NCI-H524 (cell line): ENCODE measurements at places on chromosomes 1 and 21.
A peak's percentile ranks its signal among the peaks of the same experiment; 100 is the strongest.

DNA sequence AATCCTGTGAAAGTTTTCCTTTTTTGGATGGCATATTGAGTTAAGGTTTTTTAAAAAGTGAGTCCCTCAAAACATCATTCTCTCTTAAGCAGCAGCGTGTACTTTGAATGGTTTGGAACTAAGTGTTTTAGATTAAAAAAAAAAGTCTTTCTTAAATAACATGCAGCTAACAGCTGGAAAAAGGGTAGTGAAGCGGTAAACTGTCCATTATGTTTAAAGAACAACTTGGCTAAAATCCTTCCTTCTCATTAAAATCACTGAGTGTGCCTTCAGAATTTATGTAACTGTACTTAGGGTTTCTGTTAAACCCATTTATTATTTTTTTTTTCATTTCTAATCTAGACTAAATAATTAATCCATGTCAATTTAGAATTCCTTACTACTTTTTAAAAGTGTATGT, 254.2 kb upstream of the ADAMTS5 start:
- DNase-seq, result no peak

GRCh38 chr1:179228783-179229213, 679 bp downstream of the ABL2 start:
- DNase-seq, result peak; percentile 46

DNA sequence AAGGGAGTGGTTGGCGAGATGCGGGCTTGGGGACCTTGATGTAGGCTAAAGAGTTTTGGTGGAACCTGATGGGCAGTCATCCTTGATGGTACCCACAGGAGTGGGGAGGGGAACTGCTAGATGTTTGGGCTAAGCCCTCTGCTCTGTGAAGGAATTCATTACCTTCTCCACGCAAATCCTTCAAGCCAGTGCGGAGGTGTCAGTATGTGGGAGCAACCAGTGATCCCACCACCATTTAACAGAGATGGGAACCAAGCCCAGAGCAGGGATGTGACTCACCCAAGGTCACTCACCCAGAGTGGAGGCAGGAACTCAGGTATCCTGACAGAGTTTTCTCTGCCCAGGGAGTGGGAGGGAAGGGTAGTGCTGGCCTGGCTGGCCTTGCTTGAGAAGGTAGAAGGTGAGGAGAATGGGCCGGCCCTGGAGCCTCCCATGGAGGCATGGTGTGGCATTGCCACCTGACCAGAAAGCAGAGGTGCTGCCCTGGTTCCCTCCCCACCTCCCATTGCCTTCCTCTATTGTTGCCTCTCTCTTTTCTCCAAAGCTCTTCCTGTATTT, 51.2 kb upstream of the STUM start:
- DNase-seq, result no peak

DNA sequence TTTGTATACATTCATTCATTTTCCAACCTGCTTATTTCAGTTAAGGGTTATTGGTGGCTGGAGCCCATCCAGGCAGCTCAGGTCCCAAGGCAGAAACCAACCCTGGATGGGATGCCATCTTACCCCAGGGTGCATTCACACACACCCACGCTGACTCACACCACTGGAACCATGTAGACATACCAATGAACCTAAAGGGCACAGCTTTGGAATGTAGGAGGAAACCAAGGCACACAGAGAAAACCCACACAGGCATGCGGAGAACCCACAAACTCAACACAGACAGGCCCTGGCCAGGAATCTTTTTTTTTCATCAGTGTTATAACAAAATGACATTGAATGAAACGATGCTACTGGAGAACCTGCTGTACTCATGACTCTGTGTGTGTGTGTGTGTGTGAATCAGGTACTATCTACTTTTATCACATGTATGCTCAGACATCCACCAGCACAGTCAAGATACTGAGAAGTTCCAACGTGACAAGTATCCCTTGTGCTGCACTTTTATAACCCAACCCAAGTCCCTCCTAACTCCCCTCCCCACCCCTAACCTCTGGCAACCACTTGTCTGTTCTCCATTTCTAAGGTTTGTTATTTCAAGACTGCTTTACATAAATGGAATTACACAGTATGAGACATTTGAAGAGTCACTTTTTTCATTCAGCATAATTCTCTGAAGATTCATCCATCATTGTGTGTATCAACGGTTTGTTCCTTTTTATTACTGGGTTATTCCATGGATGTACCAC, 286.8 kb upstream of the PLD5 start:
- no peak for DNase-seq

DNA sequence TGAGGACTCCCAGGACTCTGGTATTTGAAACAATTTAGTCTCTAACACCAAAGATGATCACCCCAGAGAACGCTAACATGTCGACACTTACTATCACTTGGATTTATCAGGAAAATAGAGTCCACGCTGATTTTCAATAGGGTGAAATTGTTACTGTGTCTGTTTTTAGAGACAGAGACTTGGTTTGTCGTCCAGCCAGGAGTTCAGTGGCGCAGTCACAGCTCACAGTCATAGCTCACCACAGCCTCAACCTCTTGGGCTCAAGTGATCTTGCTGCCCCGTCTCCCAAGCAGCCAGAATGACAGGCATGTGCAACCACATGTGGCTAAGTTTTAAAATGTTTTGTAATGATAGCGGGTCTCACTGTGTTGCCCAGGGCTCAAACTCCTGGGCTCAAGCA, 5.3 kb downstream of the SSU72 start:
- no peak for DNase-seq

DNA sequence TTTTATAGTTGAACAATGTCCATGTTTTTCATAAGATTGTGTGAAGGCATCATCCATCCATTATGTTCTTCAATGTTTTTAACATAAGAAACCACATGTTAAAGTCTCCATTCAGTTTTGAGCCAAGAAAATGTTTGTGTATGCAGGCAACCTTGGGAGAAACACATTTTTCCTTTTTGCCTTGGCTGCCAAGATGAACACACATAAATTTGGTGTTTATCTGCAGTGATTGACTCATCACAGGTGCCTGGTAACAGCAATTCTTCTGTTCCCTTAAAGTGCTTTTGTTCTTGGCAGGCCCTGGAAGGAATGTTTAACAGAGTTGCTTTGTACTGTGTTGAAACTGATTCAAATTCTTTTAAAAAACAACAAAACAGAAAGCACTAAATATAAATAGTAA, 709.9 kb upstream of the ADGRL4 start:
- DNase-seq, result no peak

DNA sequence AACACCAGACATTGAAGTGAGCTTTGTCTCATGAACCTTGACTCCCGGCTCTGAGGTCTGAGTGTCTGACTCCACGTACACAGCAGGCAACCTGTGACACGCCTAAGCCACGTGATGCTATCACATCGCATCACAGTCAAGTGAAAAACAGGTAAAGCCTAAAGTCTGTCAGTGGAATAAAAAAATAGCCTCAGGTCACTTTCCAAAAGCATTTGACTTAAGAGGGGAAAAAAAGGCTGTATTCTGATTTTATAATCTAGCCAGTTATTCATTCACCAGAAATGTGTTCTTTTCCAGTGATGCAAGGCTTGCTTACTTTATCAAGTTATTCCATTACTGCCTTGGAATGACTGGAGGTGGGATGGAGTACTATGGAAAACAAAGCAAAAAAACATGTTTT, 163.2 kb upstream of the HMCN1 start:
- DNase-seq, result no peak

GRCh38 chr1:7468248-7468647, 302.8 kb upstream of the VAMP3 start:
- no peak for DNase-seq

DNA sequence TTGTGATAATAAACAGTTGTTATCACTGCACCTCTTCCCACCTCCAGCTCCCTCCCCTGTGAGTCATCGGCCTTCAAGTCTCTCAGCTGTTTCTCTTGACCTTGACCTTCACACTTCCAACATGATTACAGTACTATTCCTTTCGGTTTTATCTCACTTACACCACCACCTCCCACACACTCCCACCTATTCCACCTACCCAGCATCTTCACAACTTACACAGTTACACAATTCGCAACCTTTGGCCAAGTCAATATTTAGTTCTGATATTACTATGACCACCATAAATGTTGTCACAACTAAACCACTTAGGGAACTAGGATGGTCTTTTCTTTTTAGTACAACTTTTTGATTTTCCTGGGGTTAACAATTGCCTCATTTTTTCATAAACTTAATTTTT, 60.2 kb downstream of the RIPK4 start:
- DNase-seq, result no peak

- DNase-seq, result peak; percentile 94
Observed at GRCh38 chr1:93827128-93827527, 51.9 kb downstream of the DNTTIP2 start.

DNA sequence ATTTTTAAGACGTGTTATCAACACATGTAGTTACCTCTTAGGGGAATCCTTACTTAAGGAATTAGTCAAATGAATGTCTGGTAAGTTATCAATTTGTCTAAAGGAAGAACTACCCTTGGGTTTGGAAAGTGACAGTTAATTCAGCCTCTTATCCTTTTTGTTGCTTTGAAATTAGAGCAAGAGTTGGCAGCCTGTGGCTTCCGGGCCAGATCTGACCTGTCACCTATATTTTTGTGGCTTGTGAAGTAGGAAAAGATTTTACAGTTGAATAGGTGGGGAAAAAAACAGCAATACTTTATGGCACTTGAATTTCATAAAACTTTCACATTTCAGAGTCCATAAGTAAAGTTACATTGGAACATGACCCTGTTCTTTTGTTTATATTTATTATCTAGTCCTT, 5.5 kb downstream of the MRPS6 start:
- DNase-seq, result no peak

DNA sequence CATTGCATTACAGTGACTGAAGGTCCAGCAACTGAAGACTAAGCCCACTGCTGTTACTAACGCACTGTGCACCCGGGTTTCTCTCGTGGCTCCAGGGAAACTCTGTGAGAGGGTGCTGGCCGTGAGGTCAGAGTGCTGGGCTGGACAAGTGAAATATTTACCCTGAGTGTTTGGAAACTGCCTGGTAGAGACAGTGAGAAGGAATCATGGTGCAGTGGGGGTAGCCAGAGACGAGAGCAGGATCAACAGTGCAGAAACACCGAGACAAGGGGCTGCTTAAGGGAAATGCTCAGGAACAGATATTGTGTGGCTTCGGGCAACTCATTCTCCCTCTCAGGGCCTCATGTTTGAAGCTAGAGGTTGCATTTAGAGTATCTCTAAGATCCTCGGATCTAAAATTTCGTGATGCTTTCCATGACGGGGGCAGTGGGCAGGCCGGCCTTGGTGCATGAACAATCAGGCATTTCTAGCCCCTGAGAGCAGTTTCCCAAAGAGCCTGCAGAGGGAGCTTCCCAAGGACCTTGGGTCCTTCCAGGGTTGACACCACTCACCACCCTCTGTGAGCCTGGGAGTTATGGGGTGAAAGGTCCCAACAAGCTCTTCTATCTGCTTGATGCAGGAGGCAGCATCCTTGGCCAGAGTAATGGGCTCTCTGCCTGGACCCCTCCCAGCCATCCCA, 9.7 kb downstream of the CD2 start:
- DNase-seq, result peak; percentile 11

DNA sequence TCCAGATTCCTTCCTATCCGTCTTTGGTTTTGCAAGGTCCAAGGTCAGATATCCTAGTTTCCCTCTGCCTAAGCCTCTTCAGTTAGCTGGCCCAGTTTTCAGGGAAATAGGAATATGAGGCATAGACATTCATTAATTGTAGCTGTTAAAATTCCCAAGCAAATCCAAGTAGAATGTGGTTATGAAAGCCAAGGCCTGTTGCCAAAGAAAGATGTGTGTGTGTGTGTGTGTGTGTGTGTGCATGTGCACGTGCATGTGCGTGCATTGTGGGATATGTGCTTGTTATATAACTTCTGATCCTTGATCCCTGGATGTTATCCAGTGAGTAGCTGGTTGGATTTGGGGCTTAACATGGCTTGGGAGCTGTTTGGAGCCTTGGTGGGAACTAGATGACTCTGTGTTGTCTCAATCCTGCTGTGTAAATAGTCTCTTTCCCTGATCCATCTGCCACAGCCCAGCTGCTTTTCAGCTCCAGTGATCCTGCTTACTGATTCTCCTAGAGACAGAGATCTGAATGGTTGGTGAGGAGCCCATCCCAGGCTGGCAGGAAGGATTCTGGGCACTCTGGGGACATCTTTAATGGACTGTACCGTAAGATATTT, 70.6 kb upstream of the GCLM start:
- peak; percentile 93 for DNase-seq

- peak; percentile 38 for DNase-seq
Observed at GRCh38 chr1:1430992-1431844, 4.3 kb upstream of the VWA1 start.

- DNase-seq, result no peak
Observed at GRCh38 chr21:39843916-39844315, 23.3 kb upstream of the PCP4 start.

- no peak for DNase-seq
Observed at GRCh38 chr1:95323123-95323522, 89.1 kb downstream of the RWDD3 start.

DNA sequence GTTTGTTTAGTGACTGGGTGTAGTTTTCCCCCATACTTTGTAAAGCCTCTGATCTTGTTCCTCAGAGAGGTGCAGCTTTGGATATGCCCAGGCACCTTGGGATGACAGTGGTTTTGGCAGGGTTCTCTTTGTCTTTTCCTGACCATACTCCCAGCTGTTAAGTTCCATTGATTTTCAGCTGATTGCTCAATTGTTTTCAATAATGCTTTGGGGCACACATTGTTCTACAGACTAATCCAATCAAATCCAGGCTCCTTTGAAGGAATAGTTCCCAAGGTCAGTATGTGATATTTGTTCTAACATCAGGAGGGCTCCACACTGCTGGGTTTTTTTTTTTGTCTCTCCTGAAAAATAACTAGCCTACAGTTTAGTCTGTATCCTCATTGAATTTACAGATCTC, 24.8 kb downstream of the PPP2R5A start:
- DNase-seq, result no peak

DNA sequence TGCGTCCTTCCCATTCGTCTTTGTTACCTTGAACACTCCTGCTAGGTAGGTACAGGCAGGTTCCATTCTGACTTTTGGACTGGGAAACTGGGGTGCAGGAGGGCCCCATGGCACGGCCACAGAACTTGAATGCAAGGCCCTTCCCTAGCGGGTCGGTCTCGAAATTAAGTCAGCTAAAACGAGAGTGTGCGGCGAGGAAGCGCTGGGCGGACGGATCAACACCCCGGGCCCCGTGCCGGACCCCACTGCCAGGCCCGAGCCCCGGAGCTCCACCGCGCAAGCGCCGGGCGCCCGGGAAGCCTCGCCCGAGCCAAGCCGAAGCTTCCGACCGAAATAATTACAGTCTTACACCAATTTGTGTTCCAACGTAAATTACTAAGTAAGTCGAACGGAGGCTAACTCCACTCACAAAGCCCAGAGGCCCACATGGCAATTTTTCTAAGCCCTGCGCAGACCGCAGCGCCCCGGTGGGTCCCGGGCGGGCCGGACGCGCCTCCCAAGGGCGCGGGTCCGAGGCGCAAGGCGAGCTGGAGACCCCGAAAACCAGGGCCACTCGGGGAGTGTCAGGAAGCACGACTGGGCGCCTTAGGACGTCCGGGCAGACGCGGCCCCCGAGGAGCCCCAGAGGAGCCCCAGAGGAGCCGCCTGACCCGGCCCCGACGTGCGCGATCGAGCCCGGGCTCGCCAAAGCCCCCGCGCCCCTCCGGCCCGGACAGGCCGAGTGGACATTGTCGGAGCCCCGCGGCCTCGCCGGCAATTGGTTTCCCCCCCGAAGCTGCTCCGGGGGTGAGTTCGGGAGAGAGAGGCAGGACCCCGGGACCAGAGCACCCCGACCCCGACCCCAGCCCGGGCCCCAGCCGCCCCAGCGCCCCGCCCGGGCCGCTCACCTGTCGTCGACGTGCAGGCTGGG, 624 bp downstream of the RIPK4 start:
- DNase-seq, result no peak
